Activated CD4-positive, alpha-beta T cell treated with anti-CD3 and anti-CD28 coated beads, Interleukin-2, amount 50 U/mL, for 24 hours (primary cell): ENCODE measurements at places on chromosomes 1 and 21.
A peak's percentile ranks its signal among the peaks of the same experiment; 100 is the strongest.

GRCh38 chr1:24236789-24237371 lies 49.8 kb upstream of the IFNLR1 start:
- no peak for DNase-seq

GRCh38 chr1:161511018-161511755 lies 5.9 kb downstream of the FCGR2A start:
- DNase-seq = no peak

GRCh38 chr1:8598060-8598724 lies 219.2 kb downstream of the RERE start:
- DNase-seq = no peak

- no peak for DNase-seq
Measured at GRCh38 chr1:156492591-156493080, 7.9 kb downstream of the MEF2D start.

DNA sequence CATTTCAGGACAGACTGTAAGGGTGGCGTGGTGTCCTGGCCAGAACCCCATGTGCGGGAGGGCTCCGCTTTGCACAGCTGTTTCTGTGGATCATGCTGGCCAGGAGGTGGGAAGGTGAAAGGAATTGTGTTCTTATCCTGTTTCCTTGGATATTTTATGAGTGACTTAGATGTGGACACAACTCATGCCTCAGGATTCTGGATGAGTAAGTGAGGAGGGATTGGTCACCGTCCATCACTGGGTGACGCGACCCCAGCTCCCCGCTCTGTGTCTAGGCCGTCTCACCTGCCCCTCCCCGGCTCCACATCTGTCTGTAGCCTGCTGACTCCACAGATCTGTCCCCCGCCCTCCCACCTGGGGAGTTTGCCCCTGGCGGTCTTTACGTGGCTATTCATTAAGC lies 48.8 kb downstream of the PIK3CD start:
- DNase-seq = no peak

DNA sequence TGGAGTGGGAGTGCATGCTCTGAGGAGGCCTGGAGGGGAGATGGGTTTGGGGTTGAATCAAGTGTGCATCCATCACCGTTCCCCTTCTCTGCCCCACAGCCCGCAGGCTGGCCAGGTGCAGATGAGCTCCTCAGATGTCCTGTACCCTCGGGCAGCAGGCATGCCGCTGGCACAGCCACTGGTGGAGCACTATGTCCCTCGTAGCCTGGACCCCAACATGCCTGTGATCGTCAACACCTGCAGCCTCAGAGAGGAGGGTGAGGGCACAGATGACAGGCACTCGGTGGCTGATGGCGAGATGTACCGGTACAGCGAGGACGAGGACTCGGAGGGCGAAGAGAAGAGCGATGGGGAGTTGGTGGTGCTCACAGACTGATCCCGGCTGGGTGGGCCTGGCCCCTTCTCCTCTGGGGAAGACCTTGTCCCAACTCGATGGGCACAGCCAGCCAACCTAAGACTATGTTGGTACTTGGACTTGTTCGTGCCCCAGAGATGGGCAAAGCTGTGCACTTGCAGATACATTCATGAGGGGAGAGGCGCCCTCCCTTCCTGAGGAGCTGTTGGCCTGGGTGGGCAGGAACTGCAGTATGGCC lies 26.0 kb downstream of the ETNK2 start:
- DNase-seq = no peak

DNA sequence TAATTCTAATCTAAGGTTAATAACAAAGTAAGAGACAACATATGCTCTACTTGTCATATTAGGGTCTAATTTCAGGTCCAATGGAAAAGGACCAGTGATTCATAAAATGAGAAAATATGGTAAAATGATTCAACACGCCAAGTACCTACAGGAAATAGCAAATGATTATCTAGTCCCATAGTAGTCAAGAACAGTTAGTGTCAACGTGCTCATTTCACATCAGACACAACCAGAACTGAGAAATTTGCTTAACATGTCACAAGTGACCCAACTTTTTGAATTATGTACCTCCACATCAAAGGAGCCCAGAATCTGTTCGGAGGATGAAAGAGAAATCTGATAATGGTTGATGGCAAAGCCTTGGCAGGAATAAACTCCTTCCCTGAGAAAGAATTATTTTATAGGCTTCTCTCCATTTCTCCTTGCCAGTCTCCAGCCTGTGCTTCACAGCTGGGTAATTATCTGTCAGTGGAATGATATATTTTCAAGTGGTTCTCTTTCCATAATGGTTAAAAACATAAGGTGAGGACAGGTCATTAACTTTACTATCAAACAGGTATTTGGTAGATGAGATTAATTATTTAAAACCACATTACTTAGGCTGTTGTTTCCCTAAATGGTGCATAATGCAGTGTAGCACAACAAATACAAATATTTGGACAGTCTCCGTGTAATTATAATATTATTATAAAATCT lies 83.2 kb downstream of the APP start:
- DNase-seq = no peak

DNA sequence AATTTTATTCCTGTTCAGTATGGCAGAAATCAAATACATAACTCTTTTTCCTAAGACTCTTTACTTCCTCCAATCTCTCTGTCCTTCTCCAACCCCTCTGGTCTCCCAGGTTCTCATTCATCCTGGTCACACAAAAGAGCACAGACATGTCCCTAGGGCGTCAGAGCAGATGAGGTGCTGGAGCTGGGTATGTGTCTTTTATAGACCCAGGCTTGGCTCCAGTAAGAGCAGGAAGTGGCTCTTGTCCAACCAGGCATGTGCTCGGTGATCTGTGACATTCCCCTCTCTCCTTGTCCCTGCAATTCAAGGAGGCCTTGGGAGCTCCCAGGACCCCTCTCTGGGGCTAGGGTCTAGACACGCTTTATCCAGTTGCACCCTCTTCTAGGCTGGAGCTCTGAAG lies 18.0 kb upstream of the LCE2D start:
- no peak for DNase-seq

GRCh38 chr1:178031856-178032320 lies 62.0 kb upstream of the RASAL2 start:
- no peak for DNase-seq

GRCh38 chr1:204465546-204466415 lies 28.8 kb downstream of the PIK3C2B start:
- no peak for DNase-seq

DNA sequence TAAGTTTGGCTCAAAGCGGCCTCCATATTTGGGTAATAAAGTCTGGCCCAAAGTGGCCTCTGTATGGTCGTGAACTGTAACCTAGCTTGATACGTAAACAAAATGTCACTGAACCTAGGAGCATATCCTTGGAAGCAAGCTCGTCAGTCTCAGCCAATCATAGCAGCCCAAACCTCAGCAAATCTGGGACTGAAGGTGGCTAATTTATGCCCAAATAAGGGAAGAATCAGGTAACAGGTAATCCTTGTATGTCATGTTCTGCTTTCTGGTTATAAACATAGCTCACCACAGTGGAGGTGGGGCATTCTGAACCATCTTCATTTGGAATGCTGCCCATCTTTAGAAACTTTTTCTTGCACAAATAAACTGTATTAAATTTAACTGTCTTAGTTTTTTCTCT lies 281.1 kb downstream of the TTLL7 start:
- DNase-seq = no peak

- DNase-seq = no peak
Measured at GRCh38 chr21:41195311-41195710, 27.4 kb downstream of the BACE2 start.

DNA sequence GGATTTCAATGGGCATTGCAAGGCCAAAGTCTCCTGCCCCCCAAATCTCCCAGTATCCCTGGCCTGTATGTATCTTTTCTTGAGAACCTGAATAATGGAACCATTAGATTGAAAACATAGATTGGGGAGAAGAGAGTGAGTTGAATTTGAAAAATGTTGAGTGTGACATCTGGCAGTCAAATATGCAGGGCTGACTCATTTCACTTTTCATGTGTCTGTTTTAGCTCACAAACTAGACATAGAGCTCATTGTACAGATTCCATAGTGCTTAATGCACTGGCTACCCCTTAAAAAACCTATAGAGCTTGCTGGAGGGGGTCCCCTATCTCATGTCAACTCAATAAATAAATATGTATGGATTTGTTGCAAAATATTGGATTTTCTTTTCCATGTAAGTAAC lies 30.8 kb downstream of the DDR2 start:
- DNase-seq = no peak

DNA sequence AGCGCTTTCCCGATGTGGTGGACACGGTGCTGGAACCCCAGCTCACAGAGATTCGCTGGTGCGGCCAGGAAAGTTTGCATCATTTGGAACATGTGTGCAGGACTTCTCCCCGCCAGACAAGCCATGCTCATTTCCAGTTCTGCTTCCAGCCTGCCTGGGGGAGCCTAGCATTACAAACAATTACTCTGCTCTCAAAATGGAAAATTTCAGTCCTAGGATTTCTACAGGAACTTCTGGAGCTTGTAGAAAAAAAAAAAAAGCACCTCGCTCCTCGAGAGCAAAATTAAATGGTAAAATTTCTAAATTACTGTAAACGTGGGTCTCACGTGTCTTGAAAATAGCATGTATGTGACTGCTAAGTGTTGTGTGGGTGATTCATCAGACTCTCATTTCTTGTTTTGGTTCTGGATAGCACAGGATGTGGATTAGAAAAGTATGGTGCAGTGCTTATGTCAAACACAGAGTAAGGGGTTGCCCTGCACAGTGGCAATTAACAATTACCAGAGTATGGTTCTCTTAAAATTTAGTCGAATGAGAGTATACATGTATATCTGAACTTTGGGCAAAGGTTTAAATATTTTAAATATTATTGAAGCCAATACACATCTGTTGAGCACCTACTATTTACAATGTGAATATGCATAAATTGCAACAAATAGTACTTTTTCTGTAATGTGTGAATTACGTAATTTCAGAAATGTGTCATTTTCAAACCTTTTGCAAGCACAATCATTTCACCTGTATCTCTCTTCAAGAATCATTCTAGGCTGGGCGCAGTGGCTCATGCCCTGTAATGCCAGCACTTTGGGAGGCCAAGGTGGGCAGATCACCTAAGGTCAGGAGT lies 61.8 kb upstream of the PTGFRN start:
- DNase-seq = no peak

DNA sequence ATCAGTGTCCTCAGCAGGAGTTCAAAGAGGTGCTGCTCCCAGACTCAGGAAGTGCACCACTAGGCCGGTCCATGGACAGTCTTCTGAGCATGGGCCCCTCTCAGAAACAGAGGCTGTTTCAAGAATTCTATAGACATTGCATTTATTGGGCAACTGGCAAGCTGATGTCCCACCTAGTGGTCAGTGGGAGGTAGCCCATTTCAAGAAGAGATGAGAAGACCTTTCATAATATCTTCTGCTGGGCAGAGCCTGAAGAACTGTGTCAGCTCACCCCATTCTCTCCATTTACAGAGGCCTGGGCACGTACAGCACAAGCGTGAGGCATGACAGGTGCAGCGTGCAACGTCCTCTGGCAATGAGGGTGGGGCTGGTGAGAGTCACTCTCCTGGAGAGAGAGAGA lies 216.0 kb downstream of the DYRK1A start:
- no peak for DNase-seq

DNA sequence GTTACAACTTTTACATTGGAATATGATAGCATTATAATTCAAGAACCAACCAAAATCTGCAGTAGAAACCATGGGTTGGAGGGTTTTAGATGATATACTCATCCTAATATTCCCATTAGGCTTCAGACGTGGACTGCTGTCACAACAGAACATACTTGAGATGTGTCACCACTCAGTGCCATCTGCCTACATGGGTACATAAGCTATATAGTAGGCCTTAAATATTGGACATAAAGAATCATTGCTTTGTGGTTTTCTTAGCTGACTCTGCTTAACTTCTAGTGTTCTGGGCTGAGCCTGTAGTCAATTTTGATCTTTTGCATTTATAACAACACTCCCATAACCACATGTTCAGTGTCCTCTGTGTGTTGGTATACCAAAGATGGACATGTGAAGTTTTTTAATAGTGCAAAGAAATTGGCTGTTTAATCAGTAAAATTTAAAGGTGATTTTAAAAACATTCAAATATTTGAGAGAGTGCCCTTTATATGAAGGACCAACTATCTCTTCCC lies 14.2 kb downstream of the RAP1A start:
- DNase-seq = no peak

DNA sequence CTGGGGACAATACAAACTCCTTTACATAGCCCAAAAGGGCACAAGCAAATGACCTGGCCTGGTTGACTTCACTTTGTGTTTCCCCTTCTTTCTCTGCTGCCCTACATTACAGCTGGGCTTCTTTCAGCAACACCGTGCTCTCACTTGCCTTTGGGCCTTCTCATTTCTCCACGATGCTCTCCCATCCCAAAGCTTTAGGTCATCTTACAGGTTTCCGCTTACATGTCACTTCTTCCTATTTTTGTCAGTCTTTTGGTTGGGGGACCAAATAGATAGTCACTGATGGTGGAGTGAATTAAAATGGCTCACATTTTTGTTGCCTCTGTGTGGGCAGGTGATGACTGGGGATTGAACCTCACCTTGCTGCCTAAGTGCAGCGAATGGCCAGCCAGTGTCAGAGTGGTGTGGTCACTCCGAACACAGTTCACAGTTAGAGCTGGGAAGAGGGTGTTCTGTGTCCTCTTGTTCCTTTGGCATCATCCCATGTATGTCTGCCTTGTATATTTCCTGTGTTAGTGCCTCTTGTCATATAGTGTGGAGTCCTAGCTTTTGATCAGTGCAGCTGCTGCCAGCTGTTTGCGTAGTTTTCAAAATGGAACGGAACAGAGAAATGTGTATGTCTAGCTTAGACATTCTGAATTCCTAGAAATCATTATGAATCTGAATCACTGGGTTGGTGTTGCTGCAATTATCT lies 134.8 kb downstream of the NOS1AP start:
- no peak for DNase-seq

GRCh38 chr21:41163091-41163490 lies 4.9 kb upstream of the BACE2 start:
- no peak for DNase-seq

DNA sequence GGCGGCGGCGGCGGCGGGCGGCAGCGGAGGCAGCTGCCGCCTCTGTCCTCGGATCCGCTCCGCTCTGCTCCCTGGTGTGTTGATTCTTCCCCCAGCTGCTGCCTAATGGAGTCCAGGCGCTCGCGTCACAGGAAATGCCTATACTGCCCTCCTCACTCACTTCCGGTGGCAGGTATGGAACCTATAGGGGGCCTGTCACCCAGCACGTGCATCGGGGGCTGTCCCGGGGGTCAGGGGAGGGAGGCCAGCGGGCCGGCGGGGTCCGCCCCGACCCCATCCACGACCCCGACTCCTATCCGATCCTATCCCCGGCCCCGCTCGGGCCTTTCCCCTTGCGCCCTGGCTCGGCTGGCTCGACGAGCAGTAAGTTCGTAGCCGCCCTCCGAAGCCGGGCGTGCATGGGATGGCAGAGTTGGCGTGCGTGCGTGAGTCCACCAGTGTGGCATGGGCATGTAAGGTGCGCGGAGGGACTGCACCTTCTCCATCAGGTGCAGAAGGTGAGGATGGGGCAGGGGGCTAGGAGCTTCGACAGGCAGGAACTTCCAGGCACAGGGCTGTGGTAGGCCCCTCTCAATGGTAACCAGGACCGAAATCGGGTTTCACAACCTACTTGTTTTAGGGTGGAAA lies at the start of gene WDR26:
Gene WDR26, minus strand, starts transcription at position 107 of the 627 bp plus-strand sequence.
- DNase-seq = peak; percentile 59

- DNase-seq = no peak
Measured at GRCh38 chr1:113479713-113480676, 89.7 kb downstream of the MAGI3 start.

- DNase-seq = no peak
Measured at GRCh38 chr1:5727871-5728643, 264.2 kb downstream of the NPHP4 start.
